ENCODE measurements at places on chromosomes 2 and 18.

DNA sequence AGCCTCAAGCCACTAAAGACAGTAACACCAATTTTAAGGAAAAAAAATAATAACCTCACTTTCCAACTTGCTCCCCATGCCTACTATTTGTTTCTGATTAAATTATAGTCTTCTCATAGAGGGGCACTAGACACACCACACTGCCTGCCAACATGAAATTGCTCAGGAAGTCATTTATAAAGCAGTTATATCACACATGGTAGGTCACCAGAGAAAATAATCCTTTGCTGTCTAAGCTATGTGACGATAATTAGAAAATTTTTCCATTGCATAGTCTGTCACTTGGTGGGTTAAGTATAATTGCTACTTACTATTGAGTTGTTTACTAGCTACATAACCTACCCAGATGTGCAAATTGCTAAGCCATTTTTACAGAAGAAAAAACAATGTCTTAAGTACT, 85.2 kb downstream of the INO80D start:
- no peak for DNase-seq

GRCh38 chr2:189249171-189249570, 69.6 kb upstream of the COL5A2 start:
- DNase-seq: peak; percentile 71

- peak; percentile 19 for DNase-seq
These were observed 16.9 kb downstream of the C2orf74 start for GRCh38 chr2:61178603-61179545.

GRCh38 chr2:65016789-65017188, 27.6 kb downstream of the SLC1A4 start:
- DNase-seq: no peak

DNA sequence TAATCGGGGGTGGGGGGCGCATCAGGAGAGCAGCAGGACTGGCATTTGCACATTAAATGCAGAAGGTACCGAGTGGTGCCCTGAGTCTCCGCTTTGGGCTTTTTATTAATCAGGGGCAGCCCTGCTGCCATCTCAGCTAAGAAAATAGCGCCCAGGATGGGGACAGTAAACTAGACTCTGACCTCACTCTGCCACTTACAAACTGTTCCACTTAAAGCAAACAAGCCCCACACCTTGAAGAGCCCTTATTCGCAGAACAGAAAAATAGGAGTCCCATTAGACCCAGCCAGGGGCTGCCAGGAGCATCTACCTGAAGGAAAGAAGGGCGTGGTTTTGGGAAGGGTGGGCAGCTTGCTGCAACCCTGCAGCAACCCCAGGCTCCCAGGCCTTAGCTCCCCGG, 165.3 kb downstream of the TNS1 start:
- DNase-seq: no peak

GRCh38 chr2:86305195-86305914, 32.1 kb downstream of the REEP1 start:
- no peak for DNase-seq

DNA sequence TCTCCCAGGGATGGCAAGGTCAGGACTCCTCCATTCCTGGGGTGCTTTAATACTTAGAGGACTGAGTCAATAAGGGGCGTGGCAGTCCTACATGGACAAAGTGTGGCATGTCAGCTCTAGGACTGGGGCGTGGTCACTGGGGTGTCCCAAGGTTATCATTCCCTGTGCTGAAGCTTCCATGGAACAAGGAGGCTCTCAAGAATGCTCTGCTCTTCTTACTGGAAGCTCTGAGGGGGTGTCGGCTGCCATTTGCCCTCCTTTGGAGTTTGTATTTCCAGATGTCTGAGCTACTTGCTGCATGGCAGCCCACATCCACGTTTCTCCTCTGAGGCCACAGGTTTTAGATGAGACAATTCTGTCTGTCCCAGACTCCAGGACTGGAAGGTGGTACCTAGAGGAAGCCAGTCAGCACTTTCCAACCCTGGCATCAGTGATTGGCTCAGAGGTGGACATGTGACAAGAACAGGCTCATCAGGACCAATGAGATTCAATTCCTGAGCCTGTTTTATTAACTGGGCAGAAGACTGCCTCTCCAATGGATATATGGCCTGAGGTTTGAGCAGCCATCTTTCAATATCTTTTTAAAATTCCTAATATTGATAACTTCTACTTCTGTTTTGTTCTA, 128.9 kb upstream of the ARL4C start:
- DNase-seq: no peak

DNA sequence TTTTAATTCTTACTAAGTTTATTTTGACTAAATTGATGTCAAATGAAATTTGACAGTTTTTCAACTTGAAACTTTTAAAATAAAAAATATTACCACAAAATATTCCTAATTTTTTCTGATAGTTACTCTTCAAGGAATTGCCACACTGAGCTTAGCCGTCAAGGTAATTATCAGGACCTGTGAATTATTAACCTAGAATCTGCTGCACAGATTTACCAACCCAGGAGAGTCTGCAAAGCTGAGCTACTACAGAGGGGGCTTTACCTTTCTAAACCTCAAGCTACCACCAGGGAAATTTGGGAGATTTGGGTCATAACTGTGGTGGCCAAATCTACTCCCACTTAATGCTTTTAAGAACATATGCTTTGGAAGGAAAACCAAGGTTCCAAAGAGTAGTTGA, 324.6 kb downstream of the CCDC178 start:
- no peak for DNase-seq

- DNase-seq: peak; percentile 31
These were observed 20.9 kb downstream of the ITM2C start for GRCh38 chr2:230885463-230886130.

DNA sequence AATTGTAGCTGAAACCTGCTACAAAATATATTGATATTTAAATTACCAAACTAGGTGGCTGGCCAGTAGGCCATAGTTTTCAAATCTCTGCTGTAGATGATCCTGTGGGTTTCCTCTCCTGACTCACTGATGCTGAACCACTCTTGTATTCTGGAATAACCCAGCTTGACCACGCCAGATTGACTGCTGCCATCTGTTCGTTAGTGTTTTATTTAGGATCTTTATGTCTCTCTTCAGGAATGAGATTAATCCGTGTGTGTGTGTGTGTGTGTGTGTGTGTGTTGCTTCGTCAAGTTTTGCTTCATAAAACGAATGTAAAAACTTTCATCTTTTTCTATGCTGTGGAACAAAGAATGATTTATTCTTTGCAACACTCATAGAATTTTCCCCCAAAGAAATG, 187.1 kb downstream of the DYSF start:
- DNase-seq: no peak

GRCh38 chr2:119981896-119982295, 31.0 kb upstream of the EPB41L5 start:
- DNase-seq: no peak

GRCh38 chr2:101328474-101329007, 20.0 kb upstream of the RNF149 start:
- DNase-seq: peak; percentile 90

DNA sequence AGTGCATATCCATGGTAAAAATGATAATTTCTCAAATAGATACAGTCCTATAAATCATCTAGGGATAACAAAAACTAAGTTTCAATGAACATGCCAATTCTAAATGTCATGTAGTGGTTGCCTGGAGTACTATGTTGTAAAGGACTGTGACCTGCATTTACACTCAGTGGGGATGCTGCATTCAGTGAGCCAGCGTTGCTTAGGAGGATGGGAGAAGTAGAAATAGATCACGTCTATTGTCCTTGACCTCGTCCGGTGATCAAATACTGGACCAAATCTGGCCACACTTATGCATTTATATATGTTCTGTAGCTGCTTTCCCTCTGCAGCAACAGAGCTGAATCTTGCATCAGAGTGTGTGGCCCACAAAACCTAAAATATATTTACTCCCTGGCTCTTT, 139.0 kb upstream of the ETAA1 start:
- no peak for DNase-seq

DNA sequence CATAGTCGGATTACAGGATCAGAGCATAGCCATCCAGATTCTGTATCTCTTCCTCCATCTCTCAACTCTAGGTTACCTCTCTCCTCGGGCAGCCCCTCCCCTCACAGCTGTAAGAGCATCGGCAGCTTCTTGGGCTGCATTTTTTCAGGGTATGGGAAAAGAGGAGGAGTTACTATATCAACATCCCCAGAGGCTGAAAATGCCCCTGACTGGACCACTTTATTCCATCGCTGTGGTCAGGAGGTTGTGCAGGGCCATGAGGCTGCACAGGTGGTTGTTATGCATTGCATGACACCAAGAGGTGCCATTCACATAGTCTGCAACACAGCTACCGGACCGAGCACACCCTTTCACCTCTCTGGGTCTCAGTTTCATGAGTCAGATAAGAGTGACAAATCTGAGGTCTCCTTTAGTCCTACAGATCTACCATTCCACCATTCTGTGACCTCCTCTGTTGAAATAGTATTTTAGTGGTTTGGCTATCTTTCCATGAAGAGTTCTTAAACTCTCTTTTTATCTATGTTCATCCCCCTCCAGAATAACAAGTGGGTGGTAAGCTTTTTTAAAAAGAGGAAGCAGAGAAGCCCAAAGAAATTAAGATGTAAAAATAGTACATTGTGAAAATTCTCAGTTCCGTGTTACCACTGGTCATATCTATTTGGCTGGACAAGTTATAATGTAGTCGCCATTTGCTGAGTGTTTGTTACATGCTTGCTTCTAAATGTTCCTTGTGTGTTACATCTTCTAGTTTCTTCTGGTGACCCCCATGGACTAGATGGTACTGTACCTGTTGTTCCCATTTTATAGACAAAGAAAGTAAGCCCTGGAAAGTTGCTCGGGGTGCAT, 56.6 kb upstream of the SLC1A4 start:
- DNase-seq: no peak

DNA sequence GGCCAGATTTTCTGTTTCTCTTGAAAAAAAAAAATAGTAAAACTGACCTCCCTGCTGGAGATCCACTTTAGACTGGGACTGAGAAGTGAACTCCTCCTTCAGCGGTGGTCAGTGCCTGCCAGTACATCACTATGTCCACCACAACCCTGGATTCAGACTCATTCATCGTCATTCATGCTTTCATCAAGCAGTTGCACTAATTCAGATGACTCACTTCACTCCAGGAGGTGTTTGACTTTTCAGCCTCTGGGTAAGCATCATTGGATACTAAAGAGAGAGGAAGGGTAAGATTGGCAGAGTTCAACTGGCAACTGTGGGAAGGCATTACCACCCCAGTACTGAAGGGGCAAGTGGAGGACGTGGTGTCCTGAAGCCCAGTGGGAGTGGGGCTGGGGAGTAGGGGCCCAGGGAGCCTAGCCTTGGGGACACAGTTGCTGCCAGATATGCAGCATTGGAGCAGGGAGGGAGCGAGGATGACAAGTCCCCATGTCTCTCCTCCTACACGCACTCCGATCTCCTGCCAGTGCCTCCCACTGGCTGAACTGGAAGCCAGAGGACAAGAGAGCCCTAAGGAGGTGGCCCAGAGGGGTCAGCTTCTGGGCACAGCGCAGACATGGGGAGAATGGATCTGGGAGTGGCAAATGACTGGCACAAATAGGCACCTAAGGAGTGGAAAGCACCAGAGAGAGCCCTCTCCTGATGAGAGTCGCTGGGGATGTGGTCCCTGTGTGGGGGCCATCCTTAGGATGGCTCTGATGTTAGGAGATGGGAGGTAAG, 111.1 kb downstream of the TGFA start:
- peak; percentile 23 for DNase-seq

GRCh38 chr2:15449556-15450236, 111.4 kb downstream of the NBAS start:
- DNase-seq: no peak

DNA sequence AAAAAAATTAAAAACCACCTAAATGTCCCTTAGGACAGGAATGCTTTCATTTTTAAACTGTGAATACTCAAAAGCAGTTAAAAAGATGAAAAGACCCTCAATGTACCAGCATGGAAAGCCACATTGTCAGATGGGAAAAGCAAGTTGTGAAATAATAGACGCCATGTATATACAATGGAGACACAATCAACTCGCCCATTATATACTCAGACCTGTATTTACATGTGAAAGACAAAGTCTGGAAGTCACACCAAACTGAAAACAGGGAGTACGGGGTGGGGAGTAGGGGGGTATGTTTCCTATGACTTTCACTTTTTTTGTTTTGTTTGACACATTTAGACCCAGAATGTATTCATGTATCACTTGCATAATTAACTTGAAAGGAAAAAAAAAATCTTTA, 75.6 kb downstream of the CELF4 start:
- DNase-seq: no peak

- peak; percentile 5 for DNase-seq
These were observed 178.7 kb upstream of the FAM98A start for GRCh38 chr2:33777786-33778185.

- peak; percentile 13 for DNase-seq
These were observed 923 bp downstream of the AMER3 start for GRCh38 chr2:130756053-130756873.

GRCh38 chr2:212194396-212194795, 344.2 kb downstream of the ERBB4 start:
- peak; percentile 21 for DNase-seq

GRCh38 chr2:51490576-51491234, 458.8 kb upstream of the NRXN1 start:
- no peak for DNase-seq

DNA sequence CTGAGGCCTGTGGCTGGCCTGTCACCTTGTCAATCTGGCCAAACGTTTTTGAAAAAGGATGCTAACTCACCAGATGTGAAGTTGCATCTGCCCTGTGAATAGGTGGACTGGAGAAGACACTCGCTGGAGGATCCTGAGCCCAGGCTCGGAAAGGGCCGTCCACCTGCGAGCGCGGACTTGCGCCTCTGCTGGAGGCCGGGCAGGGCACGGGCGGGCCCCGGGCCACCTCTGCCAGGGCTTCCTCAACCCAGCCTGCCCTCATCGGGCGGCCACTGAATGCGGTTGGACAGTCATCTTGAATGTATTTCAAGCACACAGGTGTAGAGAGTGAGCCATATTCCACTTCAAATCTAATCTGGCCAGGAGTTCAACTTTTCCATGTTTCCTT, 83.9 kb downstream of the FAM210A start:
- DNase-seq: no peak

DNA sequence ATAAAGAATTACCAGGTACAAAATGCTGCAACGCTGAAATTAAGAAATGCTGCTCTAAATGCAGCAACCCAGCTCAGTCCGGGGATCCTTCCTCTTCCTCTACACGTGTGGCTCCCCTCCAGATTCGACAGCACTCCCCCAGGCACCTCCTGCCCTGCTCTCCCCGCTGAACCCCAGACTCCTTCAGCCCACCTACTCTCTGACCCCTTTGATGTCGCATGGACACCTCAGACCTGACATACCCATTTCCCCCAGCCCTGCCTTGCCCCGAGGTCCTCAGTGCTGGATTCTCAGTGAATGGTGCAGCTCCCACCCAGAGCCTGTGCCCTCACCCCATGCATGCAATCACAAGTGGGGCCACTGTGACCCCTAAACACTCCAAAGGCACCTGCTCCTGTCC, 4.6 kb upstream of the ADRA2B start:
- no peak for DNase-seq

GRCh38 chr2:199430214-199430613, 27.5 kb downstream of the SATB2 start:
- DNase-seq: no peak

- no peak for DNase-seq
These were observed 46.7 kb upstream of the ST6GAL2 start for GRCh38 chr2:106932644-106933043.

- no peak for DNase-seq
These were observed 50.4 kb downstream of the POLR1A start for GRCh38 chr2:86055314-86055713.

Data from ELR (cell line).